RPMI7951 (cell line): ENCODE measurements at places on chromosomes 7 and 10. TPM values are rescaled to one million over a fixed set of nuclear protein-coding genes. Genes with fewer than 3 reads are reported as not detected.

TMEM213 gene
- total RNA-seq = not detected in 2 replicates

DNA sequence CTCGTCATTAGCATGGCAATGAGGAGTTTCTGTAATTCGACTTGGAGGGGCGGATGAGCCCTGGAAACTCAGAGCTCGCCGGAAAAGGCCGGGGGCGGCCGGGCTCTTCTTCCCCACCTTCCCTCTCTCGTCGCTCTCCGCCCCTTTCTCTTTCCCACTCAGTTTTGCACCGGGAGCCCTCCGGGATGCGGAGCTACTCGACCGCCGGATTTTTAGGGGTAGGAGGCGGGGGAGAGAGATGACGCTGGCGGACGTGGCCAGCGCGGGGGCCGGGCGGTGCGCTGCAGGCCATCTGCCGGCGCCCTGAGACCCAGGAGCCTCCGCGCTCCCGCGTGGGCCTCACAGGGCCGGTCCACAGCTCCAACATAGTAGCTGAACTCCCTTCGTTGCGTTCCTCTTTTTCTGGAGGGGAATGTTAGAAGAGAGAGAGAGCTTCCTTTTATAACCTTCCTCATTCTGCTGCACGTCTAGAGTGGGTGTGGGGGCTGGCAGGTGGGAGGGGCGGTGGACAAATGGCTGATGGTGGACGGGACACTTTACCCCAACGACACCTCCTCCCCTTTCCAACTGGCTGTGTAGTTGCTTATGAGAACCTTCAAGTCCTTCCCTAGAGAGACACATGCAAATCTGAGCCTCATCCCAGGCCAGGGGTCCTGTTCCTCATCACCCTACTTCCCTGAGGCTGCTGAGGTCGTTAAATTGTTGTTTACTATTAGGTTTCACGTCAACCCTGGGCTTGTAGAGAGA lies 1.1 kb upstream of the HOXA1 start:
- DNase-seq = peak; percentile 76

ZMIZ2 gene
- 6.6 and 7.9 TPM in 2 replicates for total RNA-seq

DNA sequence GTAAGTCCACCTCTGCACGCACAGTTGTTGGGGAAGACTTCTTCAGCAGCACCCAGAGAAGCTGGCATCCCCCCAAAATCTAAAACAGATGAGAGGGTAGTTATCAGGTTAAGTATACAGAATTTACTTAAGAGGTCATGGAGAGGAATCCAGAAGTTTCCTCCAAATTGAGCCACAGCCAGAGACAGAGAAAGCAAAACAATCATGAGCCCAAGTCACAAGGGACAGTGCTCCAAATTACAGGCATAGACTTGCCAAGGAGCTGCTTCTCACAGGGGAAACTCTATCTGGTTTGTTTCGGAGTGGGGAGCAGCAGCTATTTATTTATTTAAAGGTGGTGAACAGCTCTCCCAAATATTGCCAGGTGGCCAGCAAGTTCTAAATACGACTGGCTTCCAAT lies 308.4 kb downstream of the SKIDA1 start:
- DNase-seq = no peak

- no peak for DNase-seq
Observed at GRCh38 chr7:127848241-127848640, 183.0 kb downstream of the LRRC4 start.

GRCh38 chr7:98324782-98325181 lies 43.3 kb downstream of the BRI3 start:
- DNase-seq = no peak

DNA sequence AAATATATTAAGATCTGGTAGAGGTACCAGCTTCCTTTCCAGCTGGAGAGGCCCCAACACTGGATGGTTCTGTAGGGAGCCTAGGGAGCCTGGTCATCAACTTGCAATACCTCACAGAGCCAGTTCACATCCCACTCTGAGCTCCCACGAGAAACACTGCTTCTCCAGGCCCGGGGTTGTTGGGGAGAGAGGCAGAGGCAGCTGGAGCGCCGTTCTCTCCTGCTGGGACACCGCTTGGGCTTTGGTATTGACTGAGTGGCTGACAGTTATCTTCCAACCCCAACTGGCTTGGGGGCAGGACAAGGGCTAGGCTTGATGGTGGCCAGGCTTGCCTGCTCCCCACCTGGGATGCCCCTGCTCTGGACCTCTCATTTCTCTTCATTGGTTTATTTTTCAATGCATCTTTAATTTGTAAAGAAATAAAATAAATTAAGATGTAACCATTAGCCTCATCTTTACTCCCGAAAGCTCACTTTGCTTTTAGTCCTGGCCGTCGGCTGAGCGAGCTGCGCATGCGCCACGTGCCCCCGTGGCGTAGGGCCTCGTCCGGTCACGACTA lies 10.0 kb upstream of the CHCHD1 start:
- peak; percentile 13 for DNase-seq

DNA sequence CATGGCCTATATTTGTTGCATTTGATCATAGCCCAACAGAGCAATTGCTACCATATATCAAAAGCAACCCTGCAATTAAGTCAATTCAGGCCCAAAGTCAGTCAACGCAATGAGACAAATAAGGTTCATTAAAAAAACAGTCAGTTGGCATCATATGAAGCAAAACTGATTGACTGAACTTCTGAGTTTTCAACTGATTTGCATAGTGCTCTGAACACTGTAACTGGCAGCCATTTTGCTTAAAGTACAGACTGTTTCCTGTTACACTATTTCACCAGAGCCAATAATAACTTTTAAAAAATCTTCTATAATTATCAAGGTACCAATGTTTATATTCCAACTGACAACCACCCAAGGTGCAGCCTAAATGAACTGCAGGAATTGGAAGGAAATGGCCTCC lies 68.4 kb upstream of the RAPGEF5 start:
- DNase-seq = no peak

DNA sequence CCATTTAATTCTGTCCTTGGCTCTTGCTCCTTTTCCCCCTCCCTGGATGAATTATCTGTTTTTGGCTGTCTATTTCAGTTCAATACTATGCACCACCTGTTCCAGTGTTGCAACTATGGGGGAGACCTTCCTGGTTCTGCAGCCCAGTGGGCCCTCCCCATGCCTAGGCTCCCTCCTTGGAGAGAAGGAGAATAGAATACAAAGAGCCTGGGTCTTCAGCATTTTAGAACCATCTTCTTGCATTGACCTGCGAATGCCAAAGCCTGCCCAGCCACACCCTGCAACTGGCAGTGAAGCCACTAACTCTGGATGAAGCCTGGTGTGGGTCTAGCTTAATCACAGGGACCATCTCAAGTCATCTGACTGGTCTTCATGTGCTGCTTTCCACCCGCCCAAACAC lies 207.1 kb downstream of the HERPUD2 start:
- no peak for DNase-seq

DNA sequence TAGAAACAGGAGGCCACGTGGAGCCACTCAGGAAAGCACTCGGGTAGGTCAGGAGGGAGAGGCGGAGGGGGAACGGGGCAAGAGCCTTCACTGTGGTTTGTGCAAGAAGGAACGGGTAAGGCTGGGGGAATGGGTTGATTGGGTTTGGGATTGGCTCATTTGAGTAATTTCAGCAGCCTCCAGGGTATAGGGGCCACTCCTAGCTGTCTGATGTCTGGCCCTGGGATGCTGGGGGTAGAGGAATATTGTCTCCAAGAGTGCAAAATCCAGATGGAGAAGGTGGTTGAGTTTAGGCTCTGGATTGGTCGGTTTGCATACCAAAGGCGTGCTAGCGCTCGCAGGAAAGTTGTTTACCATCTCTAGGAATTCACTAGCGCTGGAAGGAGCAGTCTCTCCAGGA lies 47.2 kb downstream of the MYL10 start:
- no peak for DNase-seq

GRCh38 chr10:1102831-1103230 lies 46.6 kb downstream of the WDR37 start:
- no peak for DNase-seq

- no peak for DNase-seq
Observed at GRCh38 chr10:3687510-3688081, 97.4 kb downstream of the KLF6 start.

DNA sequence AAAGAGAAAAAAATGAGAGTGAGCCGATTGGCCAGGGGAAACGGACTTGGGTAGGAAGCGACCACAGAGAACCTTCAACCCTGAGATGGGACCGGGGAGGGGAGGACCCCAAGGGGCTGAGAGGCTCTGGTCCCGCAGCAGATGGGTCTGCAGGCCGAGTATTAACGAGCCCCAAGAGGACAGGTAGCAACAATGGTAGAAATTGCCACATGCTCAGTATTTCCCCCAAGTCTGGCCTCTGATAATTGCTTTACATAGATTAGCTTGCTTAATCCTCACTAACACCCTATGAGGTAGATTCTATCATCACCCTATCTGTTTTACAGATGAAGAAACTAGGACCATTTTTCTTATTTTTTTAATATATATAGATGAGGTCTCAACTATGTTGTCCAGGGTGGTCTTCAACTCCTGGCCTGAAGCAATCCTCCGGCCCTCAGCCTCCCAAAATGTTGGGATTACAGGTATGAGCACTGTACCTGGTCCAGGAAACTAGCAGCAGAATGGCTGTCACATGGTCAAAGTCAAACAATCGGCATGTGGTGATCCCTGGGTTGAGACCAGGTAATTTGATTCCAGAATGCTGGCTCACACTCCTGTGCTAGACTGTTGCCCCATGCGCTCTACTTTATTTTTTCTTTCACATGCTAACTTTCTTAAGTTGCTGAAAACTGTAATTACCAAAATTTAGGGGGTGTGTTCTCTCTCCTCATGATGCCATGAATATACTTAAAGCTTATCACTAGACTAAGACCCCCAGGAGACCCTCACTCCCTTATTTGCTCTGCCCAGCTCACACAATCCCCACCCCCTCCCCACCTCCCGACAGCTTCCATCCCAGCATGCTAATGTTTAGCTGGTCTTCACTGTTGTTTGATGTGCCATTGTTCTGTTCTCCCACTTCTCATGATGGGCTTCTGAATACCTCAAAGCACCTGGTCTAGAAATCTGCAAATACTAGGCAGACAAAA lies 67.9 kb upstream of the AFAP1L2 start:
- no peak for DNase-seq

TFR2 gene
- total RNA-seq = 0.12 and 0.98 TPM in 2 replicates

GRCh38 chr10:49388161-49388560 lies 7.7 kb downstream of the DRGX start:
- DNase-seq = no peak

LRIT1 gene
- not detected in 2 replicates for total RNA-seq
